ENCODE measurements at places on chromosomes 4 and X. TPM values are rescaled to one million over a fixed set of nuclear protein-coding genes. Genes with fewer than 3 reads are reported as not detected.

NKX1-1 gene
- total RNA-seq = not detected

YY2 gene
- total RNA-seq = 0.72 TPM

KCTD8 gene
- not detected for total RNA-seq

RAB9B gene
- 0.90 TPM for total RNA-seq

GPR78 gene
- under 0.01 TPM for total RNA-seq

ZCCHC12 gene
- under 0.01 TPM for total RNA-seq

IL2RG gene
- not detected for total RNA-seq

RTL9 gene
- 0.56 TPM for total RNA-seq

GRCh38 chr4:181525634-181526033, 717.6 kb upstream of the TENM3 start:
- no peak for DNase-seq

- DNase-seq = no peak
Measured at GRCh38 chr4:154478547-154478946, 13.1 kb downstream of the DCHS2 start.

GRCh38 chr4:5165420-5166369, 114.4 kb downstream of the STK32B start:
- DNase-seq = peak; percentile 64

DNA sequence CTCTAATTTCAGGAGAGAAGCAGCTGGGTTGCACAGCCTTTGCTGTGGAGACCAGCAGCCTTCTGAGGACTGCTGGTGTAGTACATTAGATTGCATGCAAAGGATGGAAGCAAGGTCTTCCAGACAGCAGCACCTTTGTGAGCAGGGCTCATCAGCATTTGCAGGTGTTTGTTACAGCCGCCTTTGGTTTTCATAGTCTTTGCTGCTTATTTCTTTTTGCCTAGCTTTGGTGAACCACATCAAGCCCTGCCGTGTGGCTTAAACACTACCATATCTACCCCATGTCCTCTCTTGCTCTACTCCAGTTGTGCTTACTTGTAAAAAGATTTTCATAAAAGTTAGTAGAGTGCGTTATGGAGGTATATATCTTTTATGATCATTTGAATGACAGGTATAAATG, 57.5 kb downstream of the MTM1 start:
- DNase-seq = no peak
